Jurkat, Clone E6-1 (cell line): ENCODE measurements at places on chromosomes 16 and 17.

- no peak for DNase-seq
These were observed 42.5 kb downstream of the KCNJ12 start for GRCh38 chr17:21418446-21419298.

DNA sequence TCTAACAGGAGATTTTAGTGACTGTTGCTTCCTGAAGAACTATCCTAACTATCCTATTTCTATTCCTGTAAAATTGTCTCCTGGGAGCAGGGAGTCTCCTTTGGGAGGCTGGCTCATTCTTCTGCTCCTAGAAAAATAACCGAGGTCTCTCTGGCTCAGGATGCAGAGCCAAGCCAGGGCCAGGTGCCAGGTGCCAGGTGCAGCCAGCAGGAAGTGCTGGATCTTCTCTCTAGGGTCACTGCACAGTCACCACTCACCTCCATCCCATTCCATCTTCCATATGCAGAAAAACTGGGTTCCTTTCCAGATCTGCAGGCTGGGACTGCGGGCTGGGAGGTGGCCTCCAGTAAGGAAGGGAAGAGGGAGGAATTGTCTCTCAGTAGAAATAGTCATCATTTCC, 3.8 kb upstream of the TMC7 start:
- no peak for DNase-seq

GRCh38 chr16:68117884-68118283, 32.7 kb downstream of the NFATC3 start:
- no peak for DNase-seq

GRCh38 chr17:72122010-72122764, 1.4 kb downstream of the SOX9 start:
- no peak for DNase-seq

DNA sequence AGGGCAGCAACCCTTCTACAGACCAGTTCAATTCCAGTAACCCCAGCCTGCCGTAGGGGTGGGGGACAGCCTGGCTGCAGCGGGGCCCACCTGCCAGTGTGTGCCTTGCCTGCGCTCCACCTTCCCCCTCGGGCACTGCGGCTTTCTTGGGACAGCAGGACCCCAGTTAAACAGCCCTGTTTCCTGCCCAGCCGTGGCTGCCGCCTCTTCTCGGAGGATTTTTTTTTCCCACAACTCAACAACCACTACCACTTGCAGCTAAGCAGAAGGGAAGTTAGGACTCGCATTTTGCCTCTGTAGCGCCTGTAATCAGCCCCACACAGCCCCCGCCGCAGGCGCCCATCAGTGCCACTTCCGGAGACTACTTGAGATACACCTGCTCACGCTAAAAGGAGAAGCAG, 76.1 kb downstream of the RAI1 start:
- peak; percentile 95 for DNase-seq
